ENCODE measurements at places on chromosomes 12 and 14.

DNA sequence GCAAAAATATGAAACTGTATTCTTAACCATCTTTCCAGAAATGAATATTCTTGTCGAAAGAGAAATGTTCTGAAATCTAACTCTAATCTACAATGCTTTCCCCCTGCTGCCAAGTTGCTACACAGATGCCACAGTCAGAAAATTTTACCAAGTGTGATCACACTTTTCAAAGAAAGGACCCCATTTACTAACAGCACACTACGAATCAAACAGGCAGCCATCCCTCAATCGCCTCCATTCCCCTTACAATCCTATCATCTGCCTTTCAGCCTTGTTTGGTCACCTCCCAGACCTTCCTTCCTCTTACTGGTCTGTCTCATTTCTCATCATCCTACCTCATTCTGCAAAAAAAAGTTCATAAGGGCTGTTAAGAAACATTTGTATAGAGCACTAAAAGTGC, 190.1 kb downstream of the MED13L start:
- DNase-seq: no peak

DNA sequence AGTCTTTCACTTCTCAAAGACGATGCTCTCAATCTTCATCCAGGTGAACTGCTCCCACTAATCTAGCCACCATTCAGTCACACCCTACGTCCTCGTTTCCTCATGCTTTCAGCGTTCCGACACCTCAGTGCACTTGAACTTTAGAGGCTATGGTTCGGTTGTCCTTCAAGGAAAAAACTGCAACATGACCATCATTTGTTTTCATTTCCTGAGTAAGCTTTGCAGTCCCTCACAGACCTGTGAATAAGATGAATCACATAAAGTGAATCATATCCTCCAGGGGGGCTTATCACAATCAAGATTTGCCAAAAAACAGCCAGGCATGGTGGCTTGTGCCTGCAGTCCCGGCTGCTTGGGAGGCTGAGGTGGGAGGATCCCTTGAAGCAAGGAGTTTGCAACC, 80.2 kb downstream of the TMCC3 start:
- peak; percentile 71 for DNase-seq

- no peak for DNase-seq
These were observed 68.9 kb downstream of the NCOR2 start for GRCh38 chr12:124498275-124499189.

DNA sequence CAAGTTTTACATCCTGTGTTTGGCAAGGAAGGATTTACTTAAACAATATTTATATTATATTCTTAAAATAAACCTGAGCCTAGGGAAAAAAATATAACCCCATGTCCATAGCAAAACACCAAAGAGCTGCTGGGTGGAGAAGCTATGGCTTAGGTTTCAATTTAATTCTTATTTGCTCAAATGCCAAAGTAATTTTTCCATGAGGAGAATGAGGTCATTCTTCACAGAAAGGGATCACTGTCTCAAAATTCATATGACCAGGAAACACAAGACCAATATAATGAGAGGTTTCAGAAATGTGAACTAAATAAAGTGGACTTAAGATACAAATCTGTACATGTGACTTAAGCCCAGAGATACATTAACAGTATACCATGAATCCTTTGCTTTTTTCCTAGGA, 195.0 kb downstream of the PHLDA1 start:
- DNase-seq: no peak

- DNase-seq: no peak
These were observed 52.3 kb downstream of the PLXNC1 start for GRCh38 chr12:94200695-94201094.

DNA sequence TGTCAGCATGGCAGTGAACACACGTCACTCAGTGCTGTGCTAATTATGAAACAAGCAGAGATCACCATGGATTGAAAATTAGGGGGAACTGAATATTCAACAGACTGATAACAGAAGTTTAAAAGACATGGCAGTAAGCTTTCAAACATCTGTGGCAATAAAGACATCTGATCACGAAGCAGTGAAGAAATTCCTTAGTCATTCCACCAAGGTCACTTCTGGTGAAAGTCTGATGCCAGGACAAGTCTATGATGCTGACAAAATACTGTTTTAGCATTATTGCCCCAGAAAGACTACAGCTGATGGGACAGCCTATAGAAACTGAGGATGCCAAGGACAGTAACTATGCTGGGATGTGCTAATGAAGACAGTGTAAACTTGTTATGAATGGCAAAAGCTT, 126.9 kb upstream of the RBM19 start:
- DNase-seq: no peak

DNA sequence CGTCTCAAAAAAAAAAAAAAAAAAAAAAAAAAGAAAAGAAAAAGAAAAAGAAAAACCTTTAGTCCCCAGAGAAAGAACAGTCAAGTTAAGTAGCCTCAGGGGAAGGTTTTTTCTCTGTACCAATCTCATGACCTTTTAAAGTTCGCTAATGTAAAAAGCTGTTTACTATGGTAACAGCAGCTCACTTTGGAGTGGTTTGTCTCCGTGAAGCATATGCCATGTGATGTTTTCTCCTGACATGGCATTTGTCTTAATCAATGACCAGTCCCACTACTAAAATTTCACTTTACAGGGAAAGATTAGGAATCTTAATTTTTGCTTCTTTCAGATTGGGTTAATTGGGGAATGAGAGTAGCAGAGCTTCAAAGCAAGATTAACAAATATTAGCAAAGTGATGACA, 4.3 kb downstream of the RNF212B start:
- DNase-seq: no peak

- no peak for DNase-seq
These were observed 36.3 kb downstream of the RPS29 start for GRCh38 chr14:49549881-49550280.

GRCh38 chr14:26414926-26415325, 182.9 kb downstream of the NOVA1 start:
- no peak for DNase-seq

- DNase-seq: no peak
These were observed 66.5 kb upstream of the ABCD2 start for GRCh38 chr12:39685854-39686657.

GRCh38 chr14:39991041-39991440, 558.8 kb upstream of the FBXO33 start:
- DNase-seq: no peak
